ENCODE measurements at places on chromosomes 6 and 20.

DNA sequence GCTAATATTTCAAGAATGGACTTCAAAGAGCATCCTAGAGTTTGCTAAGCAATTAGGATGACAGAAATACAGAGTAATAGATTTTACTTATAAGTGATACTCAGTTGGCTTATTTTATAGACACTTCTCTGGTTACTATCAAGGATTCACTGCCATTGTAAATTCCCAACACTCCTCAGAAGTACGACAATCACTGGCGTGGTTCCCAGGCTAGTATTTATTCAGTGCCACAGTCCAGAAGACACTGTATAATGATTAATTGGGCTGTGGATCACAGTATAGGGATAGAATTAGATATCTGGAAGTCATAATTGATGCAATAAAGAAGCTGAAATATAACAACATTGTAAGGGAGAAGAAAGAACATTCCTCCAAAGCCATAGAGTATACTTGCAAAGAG, 15.7 kb downstream of the MANEA start:
- DNase-seq, result no peak

DNA sequence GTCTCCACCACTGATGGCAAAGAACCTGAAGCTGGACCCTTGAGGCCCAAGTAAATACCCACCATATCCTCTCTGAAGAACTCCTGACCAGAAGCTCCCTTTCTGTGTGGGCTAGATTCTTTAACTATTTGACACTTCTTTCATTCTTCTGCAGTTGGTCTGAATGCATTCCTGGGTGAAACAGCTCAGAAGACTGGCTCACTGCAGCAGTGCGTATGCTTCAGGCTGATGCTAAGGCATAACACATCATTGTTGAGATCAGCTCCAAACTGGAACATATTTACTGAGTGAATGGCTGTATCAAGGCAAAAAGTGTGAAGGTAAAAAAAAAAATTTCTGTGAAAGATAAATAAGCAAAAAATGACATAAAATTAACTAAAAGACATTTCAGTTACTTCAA, 19.7 kb downstream of the ZSCAN23 start:
- DNase-seq, result no peak

GRCh38 chr6:2594868-2595267, 155.9 kb downstream of the MYLK4 start:
- DNase-seq, result no peak

DNA sequence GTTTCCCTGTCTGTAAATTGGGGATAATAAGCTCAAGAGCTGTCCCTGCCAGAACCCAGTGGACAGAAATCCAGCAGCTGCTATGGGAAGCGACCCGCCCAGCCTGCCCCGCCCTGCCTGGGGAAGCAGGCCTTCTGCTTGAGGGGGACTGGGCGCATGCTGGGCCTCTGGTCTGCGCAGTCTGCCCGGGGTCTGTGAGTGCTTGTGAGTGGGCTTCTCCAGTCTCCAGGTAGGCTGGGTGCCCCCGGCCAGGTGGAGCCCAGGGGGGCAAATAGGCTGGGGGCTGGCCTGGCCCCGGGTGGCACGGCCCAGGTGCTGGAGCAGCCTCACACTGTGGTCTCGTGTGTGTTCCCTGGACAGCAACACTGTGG, 648 bp upstream of the RBBP8NL start:
- DNase-seq, result no peak

- DNase-seq, result no peak
Measured at GRCh38 chr6:126551832-126552231, 211.9 kb downstream of the CENPW start.

GRCh38 chr6:154653385-154653784, 79.8 kb upstream of the SCAF8 start:
- DNase-seq, result no peak

- DNase-seq, result no peak
Measured at GRCh38 chr6:143647732-143648131, 30.0 kb upstream of the PHACTR2 start.

DNA sequence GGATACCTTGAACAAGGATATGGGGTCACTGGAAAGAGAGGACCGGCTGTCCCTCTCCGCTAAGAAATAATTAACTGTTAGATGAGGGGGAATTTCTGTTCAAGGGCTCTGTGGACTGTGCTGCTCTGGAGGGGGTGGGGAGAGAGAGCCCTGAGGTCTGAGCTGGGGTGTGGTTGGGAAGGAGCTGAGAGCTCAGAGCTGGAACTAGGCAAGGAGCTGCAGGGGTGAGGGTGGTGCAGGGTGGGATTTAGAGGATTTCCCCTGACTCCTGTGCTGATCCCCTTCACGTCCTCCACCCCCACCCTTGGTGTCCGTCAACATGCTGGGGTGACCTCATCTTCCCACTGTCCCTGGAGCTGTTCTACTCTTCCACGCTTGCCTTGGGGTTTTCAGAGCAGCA, 52.5 kb downstream of the HLA-A start:
- DNase-seq, result no peak

- DNase-seq, result no peak
Measured at GRCh38 chr20:10708351-10709185, 34.8 kb upstream of the JAG1 start.

- no peak for DNase-seq
Measured at GRCh38 chr20:46056027-46056833, 27.2 kb downstream of the SLC12A5 start.

DNA sequence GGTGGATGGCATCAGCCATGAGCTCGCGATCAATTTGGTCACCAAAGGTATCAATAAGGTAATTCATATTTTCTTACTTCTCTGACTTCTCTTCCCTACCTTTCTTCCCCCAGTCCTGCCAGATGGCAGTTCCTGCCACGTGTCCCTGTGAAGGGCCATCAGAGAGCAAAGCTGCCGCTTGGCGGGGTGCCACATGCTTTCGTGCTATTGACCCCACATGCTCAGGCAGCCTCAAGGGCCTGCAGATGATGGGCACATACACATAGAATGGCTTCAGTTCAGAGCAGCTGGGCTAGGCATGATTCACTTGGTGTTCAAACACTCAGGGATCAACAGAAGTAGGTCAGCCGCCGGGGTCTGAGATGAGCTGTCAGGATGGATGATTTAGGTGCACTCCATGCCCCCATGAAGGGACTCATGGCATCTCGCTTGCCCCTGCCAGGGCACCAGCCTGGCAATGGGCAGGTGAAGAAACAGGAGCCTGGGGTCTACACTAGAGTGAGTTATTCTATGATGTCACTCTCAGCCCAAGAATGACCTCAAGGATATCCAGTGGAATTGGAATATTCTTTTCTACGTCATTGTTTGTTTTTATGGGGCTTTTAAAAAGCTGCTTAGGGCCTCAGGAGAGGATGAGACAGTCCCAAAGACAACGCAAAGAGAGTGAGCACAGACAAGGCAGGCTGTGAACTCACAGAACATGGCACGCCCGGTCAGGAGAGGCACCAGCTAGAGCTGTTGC, 25.5 kb downstream of the BANF2 start:
- DNase-seq, result no peak

- no peak for DNase-seq
Measured at GRCh38 chr20:4957187-4957586, 44.1 kb downstream of the SLC23A2 start.

DNA sequence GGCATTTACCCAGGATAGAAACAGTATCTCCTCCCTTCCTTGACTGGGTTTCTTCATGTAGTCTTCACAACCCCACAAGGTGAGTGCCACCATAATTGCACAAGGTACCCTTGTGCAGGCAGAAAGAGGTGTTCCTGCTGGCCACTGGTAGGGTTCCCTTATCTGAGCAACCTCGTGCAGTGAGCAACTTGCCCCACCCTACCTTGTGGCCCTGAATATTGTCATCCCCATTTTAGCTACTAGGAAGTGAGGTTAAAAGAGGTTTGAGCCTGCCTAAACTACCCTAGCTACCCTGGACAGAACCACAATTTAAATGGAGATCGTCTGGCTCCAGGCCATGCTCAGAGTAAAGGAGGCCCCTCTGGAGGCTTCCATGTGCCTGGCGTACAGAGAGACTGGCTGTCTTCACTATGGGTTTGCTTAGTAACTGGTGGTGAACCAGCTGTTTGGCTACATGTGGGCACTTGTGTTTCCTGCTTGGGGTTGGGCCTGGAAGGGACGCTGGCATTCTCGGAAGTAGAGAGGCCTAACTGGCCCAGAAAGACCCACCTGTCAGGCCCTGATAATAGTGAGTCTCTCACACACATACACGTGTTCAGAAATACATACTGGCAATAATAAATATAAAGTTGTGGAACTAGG, 148.8 kb downstream of the LRFN2 start:
- no peak for DNase-seq

DNA sequence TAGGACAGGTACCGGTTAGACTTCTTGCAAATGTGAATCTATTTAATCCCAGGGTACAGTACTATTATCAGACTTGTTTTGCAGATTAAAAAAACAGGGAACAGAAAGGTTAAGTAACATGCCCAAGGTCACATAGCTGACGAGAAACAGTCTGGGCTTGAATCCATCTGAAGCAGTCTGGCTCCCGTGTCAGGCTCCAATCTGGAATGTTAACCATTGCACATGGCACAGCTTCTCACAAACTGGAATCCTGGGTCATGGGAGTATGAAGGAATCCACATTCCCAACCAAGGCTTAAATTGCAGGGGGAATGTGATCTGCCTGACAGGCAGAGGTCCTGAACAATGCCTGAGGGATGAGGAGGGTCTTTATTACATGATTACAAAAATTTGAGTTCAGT, 187.5 kb upstream of the SPTLC3 start:
- no peak for DNase-seq

DNA sequence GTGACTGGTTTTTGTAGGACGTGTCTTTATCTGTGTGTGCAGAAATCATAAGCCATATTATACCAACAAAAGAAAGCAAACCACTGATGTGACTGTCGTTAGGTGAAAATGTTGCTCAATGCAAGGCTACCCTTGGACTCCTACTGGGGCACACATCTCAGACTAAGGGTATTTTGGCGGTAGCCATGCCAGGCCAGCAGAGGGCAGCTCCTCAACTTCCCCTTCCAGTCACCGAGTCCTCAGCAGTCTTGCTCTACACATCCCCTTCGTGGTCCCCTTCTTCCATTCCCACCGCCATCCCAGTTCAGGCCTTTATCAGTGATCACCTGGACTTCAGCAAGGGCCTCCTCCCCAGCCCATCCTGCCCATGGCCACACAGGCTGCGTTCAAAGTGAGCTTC, 113.7 kb upstream of the GGTLC1 start:
- DNase-seq, result peak; percentile 57

- DNase-seq, result no peak
Measured at GRCh38 chr6:106152952-106153351, 66.8 kb downstream of the PRDM1 start.

- DNase-seq, result no peak
Measured at GRCh38 chr6:127550403-127550802, 26.6 kb upstream of the C6orf58 start.

GRCh38 chr6:47977314-47977713, 133.7 kb downstream of the PTCHD4 start:
- no peak for DNase-seq

GRCh38 chr20:11117808-11118528, 444.2 kb upstream of the JAG1 start:
- DNase-seq, result no peak

DNA sequence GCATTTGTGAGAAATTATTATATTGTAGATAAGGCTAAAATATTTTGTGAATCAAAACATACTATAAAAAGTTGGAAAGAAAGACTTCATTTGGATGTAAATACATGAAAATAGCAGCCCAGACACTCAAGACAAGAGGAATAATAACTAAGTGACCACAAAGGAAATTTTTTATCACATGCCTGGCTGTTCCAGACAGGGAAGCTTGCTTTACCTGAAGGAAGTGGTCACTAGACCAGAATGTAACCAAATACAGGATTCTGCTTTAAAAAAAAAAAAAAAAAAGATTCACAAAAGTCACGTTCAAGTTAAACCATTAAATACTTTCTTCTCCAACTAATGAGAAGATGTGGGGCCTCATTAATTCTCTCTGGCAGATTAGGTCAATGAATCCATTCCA, 9.3 kb upstream of the HLA-DQB2 start:
- DNase-seq, result no peak

GRCh38 chr6:43931201-43931600, 161.2 kb downstream of the VEGFA start:
- DNase-seq, result no peak

- DNase-seq, result no peak
Measured at GRCh38 chr6:52363228-52363867, 1.4 kb downstream of the PAQR8 start.

DNA sequence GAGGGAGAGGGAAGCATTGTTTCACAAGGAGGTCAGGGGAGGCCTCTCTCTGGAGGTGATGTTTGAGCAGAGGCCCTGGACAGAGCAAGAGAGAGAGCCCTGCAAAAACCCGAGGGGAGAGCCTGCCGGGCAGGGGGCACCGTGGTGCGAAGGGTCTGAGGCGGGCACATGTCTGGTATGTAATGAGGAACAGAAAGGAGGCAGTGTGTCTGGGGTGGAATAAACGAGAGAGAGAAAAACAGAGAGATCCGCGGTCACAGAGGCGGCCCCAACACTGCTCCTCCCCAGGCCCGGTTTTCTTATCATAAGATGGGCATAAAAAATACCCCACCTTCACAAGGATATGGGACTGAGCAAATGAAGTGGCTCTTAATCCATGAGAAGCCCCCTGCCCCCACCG, 119.2 kb downstream of the PREX1 start:
- no peak for DNase-seq

DNA sequence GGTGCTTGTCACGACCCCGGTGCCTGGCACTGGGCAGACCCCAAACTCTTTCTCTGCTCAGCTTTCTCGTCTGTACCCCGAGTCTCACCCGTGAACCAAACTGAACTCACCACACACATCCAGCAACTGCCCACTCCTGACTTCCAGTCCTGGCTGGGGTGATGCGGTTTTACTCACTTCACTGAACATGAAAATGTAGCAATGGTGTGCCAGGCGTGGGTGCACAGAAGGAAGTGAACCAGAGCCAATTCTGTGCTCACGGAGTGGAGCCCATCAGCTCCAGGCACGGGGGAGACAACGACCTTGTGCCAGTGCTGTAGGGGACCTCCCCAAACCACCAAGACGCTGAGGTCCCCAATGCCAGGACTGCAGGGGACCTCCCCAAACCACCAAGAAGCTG, 78.7 kb upstream of the AFDN start:
- DNase-seq, result no peak

DNA sequence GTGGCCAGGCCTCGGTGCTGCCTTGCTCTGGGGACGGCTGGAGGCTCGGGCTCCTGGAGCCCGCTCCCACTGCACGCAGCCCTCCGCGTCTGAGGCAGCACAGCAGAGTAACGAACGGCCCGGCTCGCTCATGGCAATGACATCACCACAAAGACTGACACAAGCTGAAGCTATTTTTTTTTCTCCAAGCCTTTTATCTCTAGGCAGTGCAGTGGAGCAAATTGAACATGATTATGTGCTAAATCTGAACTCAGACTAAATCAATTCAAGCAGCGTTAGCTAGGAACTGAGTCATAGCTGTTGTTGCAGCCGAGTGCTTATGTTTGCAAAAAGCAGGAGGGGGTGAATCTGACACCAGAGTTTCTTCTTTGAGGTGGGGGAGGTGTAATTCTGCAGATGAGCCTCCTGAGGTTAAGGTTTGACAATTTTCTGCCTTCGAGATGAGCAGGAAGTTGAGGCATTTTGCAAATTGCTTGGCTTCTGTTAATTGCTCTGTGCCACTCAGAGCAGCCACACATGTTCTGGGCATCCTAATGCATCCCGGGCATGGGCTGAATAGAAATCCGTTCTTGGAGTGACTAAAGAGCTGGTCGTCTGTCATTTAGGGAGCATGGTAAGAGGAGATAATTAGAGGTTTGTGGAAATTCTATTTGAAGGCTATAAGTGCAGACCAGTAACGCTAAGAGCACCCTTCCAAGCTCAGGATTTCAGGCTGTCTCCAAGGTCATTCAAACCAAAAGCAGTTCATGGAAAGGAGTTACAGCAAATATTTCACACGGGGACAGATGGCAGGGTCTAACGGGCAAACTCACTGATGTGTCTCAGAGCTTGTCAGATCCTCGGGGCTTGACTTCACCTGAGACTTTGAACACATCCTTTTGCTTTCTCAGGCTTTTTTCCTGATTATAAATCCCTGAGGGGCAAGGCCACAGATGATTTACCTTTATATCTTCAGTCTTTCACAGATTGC, 155.1 kb upstream of the ENPP5 start:
- no peak for DNase-seq

Data from activated CD8-positive, alpha-beta T cell treated with anti-CD3 and anti-CD28 coated beads, Interleukin-2, amount 10 ng/mL, durations not matched to agents 7 days and 5 days (primary cell).